ENCODE measurements at places on chromosomes 1 and 21.

DNA sequence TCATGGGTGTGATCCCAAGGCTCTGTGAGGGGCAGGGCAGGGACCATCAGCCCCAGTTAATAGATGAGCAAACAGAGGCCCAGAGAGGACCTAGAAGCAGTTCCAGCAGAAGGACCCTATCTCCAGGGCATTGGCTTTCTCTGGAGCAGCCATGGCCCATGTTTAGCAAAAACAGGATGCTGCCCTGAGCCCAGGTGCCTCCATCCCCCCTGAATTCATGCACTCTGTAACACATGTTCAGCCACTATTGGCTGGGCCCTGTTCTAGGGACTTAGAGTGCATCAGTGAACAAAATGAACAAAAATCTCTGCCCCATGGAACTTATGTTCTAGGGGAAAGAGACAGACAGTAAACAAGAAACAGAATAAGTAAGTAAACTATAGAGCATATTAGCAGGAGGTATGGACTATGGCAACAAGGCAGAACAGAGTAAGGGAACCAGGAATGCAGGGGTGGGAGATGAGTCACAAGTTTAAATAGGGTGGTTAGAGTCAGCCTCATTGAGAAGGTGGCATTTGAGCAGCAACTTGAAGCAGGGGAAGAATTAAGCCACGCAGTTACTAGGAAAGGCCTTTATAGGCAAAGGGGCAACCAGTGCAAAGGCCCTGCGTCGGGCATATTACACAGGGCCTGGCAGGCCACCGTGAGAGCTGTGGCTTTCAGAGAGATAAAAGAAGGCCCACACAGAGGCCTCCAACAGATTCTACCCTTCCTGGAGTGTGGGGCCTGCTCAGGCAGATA lies 185.9 kb upstream of the EDN2 start:
- DNase-seq = no peak

DNA sequence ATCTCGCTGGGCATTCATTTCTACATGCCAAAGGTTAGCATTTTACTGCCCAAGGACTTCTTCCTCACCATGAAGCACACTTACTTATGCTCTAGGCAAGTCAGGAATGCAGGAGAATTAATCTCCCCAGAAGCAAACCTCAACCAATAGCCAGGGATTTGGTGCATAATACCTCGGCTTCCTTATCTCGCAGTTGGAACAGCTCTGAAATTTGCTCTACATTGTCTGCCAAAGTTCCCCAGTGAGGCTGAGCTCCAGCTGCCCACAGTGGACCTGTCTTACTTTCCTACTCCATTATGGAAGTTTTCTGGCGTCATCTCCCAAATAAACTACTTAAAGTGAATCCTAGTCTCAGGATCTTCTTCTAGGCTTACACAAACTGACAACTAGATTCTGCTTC lies 57.6 kb upstream of the PPM1J start:
- DNase-seq = no peak

- no peak for DNase-seq
These were observed 7.1 kb upstream of the CRYBG2 start for GRCh38 chr1:26360807-26361604.

- DNase-seq = no peak
These were observed 24.7 kb downstream of the ST3GAL3 start for GRCh38 chr1:43731867-43732531.

DNA sequence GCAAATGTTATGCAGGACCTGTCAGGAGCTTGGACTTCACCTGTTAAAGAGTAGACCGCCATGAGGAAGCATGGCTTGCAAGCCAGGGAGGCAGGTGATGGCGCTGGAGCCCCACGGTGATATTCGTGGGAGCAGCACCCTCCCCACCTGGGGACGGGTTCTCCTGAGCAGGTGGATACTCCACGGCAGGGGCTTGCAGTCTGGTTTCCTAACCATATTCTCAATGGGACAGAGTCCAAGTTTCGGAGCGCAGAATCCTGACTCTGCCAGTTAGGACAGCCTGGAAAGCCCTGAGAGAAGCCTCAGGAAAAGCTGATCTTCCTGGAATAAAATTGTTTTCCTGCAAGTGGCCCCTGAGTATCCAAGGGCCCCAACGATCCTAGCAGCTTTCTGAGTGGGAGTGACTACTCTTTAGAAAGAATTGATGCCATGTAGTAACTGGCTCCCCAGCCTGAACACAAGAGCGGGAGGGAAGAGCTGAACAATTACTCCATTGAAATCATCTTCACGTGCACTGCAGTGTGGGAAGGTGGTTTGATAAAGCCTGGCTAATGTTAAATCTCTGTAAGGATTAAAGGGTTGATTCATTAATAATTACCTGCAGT lies 146.3 kb upstream of the RAB4A start:
- no peak for DNase-seq

- peak; percentile 66 for DNase-seq
These were observed 127.4 kb upstream of the DPYD start for GRCh38 chr1:98048244-98048643.

DNA sequence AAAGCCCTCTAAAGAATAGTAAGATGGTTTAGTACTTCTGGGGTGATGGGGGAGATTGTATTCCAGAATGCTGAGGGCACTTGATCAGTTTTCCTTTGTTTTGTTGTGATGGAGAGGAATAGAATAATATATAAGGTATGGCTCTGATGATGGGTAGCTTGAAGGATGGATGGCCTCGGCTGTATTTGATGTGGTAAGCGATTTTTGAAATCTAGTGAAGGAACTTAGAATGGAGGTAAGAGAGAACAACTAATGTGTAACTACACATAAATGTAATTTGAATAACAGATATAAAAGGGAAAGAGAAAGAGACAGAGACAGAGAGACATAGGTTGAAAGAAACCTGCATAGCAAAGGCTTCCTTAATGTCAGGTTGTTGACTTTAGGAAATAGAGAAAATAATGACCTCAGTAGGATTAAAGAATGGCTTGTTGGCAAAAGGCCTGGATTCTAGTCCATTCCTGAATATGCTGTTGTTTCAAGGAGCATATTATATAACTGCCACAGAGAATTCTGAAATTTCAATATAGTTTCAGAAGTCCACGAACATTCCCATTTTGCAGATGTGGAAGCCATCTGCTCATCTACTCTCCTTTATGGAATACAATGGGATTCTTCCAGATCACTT lies 58.7 kb downstream of the NIBAN1 start:
- DNase-seq = no peak

- DNase-seq = no peak
These were observed 15.5 kb upstream of the JAK1 start for GRCh38 chr1:64981601-64982533.

GRCh38 chr1:22114083-22115012 lies 28.5 kb downstream of the WNT4 start:
- no peak for DNase-seq

- DNase-seq = no peak
These were observed 215.3 kb upstream of the C1orf174 start for GRCh38 chr1:4115191-4115900.

DNA sequence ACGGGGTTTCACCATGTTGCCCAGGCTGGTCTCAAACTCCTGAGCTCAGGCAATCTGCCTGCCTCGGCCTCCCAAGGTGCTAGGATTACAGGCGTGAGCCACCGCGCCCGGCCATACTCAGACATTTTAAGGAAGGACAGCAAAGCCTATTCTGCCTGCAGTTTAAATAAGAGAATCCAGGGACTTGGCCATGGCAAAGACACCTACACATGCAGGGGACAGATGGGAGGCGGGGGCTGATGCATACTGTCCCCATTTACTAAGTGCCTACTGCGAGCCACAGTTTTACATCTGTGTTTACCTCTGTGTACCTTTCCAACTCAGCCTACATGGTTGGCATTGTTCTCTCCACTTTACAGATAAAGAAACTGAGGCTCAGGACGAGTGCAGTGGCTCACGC lies 25.4 kb downstream of the LDLRAD2 start:
- no peak for DNase-seq

GRCh38 chr1:21307210-21307609 lies 16.9 kb upstream of the ECE1 start:
- no peak for DNase-seq

DNA sequence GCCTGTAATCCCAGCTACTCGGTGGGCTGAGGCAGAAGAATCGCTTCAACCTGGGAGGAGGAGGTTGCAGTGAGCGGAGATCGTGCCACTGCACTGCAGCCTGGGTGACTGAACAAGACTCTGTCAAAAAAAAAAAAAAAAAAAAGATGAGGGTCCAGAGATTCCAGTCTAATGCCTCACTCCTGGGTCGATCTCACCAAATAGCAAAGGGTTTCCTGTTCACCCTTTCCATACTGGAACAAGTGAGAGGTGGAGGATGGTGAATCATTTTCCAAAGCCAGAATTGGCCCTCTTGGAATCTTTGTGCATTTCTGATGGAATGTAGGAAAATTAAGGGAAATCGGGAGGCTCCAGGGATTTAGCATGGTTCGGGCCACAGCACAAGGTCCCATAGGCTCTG lies 58.1 kb upstream of the ZNF648 start:
- no peak for DNase-seq

GRCh38 chr1:183580281-183580682 lies 10.0 kb downstream of the NCF2 start:
- peak; percentile 23 for DNase-seq

- DNase-seq = no peak
These were observed 812 bp downstream of the NBPF1 start for GRCh38 chr1:16612332-16613172.

DNA sequence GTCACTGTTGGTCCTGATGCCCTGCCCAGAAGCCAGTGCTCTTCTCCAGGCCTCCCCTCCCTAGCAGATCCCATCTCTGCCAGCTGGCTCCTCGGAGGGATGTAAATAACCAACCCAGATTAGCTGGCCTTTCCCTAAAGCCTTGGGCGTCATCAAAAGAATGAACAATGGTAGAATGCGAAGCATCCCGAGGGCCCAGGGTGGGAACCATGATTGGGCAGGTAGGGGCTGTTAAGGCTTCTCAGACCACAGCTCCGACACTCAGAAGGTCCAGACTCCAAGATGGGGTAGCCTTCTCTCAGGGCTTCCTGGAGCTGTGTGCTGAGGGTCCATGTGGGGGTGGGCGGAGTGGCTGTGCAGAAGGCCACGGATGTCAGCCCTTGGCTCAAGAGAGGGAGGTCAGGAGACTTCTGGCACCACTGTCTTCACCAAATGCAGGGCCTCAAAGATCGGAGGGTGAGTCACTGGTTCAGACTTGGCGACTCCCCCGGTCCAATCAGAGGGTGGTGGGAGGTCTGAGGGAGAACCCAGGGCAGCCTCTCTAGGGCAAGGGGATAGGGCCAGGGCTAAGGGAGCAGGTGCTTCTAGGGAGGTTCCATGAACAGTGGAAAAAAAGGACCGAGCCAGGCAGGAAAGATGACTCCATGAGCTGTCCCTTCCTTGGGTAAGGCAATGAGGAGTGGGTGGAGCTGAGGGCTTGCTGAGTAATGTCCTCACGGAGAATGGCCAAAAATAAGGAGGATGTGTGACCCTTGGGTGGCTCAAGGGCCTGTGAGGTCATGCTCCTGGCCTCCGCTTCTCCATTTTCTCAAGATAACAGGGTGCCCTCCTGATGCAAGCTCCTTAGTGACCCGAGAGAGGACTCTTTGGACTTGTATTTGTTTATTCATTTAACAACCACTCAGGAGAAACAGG lies 58.4 kb upstream of the EPS8L3 start:
- DNase-seq = no peak

DNA sequence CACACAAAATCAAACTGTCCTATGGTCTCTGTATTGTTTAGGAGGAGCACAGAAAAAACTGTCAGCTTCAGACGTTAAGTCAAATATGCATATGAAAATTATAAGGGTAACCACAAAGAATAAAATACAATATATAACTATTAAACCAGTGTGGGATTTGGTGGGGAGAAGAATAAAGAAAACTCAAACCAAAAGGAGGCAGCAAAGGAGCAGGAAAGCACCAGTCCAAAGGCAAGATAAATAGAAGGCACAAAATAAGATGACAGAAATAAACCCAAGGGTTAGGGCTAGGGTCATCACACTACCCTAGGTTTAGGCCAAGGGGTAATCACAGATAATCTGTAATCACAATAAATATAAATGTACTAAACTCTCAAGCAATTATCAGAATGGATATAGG lies 32.8 kb downstream of the DLGAP3 start:
- no peak for DNase-seq

DNA sequence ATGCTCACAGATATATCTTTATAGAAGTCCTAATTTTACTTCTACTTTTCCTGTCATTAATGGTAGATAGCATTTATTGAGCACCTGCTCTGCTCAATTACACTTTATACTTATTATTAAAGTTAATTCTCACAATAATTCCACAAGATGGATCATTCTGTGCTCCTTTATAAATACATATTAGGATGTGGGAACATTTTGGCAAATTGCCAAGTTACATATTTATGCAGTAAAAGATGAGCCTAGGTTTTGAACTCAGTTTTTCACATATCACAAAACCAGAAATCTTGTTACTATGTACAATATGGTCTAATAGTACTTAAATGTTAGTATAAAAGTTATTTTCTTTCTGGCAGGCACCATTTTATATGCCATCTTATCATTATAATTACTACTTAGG lies 895.0 kb upstream of the B3GALT2 start:
- DNase-seq = no peak

- DNase-seq = no peak
These were observed 636 bp downstream of the WARS2 start for GRCh38 chr1:119139857-119140176.

GRCh38 chr1:202068596-202068995 lies 54.1 kb upstream of the GPR37L1 start:
- DNase-seq = no peak

DNA sequence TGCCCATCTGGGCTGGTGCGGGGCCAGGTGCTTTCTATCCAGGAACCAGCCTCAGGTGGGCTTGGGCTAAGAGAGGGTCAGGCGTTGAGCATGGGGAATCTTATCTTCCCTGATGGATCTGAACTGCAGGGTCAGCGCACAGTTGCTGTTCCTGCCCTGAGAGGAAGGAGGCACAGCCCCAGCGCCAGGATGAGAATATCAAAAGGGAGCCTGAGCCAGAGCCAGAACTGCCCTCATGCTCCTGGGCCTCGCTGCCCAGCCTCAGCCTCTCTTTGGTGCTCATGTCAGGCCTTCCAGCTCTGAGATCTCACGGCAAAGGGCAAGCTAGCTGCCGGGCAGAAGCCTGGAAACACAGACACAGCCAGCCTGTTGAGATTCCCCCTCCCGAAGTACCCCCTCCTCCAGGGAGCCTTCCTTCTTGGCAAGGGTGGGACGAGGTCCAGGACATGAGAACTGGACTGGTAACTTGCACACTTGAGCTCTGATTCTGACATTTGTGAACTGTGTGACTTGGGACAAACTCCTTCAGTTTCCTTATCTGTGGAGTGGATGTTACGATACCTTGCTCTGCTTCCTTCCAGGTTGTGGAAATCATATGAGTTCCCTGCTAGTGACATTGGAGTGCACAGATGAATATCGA lies 1.2 kb upstream of the LAD1 start:
- DNase-seq = no peak

DNA sequence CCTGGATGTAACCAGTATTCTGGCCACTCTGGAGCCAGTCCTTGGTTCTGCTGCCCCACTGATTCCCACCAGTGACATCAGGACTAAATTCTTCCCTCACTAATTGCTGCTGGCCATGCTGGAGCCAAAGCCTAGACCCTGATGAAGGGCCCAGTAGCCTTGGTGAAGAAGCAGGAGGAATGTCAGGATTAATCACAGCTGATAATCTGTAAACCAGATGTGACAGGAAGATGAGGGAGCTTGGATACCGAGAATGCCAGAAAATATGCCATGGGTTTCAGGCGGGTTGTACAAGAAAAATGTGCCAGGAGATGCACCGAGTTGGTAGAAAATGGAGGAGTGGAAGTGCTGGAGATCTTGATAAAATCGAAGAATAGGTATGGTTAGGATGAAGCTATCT lies 119.0 kb upstream of the PPP2R5A start:
- no peak for DNase-seq

Measured in CD4-positive, alpha-beta T cell treated with Interleukin-12 subunit alpha and Interleukin-12 subunit beta, for 1 hour (primary cell).